ENCODE measurements at places on chromosomes 13 and 19.

DNA sequence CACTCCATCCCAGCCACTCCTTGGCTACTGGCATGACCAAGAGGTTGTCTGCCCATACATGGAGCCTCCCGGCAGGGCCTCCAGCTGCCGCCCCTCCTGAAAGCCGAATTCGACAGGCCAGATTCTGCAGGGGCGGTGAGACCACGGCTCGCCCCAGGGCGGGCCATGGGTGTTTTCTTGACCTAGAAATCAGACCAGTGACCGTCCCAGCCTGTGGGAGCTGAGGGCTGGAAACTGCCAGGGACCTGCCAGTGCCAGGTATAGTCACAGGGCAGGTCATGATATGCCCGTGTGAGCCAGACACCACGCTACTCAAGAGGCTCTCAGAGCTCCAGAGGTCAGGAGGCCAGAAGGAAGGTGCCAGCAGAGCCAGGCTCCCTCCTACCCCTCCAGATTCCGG is 16.8 kb downstream of the DAPK3 start:
- H3K36me3 ChIP-seq = peaks cover 6% of the 10 kb centered on the region
- H3K27ac ChIP-seq = no peak overlapping the region
- no peaks in the 10 kb centered on the region for H3K27me3 ChIP-seq
- H3K4me3 ChIP-seq = no peak overlapping the region
- no peaks in the 10 kb centered on the region for H3K4me1 ChIP-seq
- no peak for DNase-seq

- peak overlapping the region; percentile 87 for H3K4me3 ChIP-seq
- peaks cover 41% of the 10 kb centered on the region for H3K36me3 ChIP-seq
- DNase-seq = no peak
- peak overlapping the region; percentile 84 for H3K27ac ChIP-seq
- peaks cover 17% of the 10 kb centered on the region for H3K4me1 ChIP-seq
Measured at GRCh38 chr19:10118960-10119359, 739 bp downstream of the EIF3G start.

DNA sequence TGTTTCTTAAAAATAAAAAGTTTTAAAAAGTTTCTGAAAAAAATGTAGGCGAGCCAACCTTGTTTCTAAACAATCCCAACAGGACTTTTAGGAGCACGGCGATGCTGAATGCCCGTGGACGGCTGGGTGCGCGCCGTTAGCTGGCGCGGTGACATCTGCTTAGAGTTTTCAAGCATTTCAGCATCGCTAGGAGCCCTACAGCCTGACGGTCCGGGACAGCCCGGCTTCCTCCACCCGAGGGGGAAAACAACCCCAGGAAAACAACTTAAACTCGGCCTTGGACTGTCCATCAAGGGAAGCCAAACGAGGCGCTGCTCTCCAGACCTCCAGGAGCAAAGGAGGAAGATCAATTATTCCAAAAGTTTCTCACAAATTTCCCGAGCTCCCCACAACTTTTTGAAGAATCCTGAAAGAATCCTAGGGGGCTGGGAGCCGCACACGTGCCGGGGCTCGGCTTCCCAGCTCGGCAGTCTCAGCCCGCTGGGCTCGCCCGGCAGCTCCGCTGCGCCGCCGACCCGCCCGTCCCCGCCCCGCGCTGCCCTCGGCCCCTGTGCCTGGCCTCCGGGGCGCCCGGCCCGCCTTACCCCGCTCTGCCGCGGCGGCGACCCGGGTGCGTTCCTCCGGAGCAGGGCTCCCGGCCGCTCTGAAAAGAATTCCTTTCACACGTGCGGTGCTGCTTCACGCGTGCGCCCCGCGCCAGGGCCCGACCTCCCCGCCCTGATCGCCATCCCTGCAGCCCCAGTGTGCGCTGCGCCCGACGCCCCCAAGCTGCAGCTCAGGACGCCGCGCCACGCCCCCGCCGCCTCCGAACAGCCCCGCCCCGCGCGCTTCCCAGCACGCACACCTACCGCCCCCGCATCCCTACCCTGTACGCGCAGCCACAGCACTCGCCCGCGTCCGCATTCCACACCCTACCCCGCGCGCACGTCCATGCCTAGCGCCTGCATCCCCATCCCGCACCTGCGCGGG is at the start of gene GJA3:
Gene GJA3 (minus strand): TSS at position 747 of the 969 bp plus-strand sequence. CDS start 17,764 bp downstream, outside the sequence.
- H3K27ac ChIP-seq = no peak within 1 kb of the TSS
- H3K27me3 ChIP-seq = peaks cover 37% of the 10 kb centered on the region
- H3K36me3 ChIP-seq = no peaks in the 10 kb centered on the region
- peak within 1 kb of the TSS; percentile 54 for H3K4me3 ChIP-seq
- peak; percentile 63 for DNase-seq

DNA sequence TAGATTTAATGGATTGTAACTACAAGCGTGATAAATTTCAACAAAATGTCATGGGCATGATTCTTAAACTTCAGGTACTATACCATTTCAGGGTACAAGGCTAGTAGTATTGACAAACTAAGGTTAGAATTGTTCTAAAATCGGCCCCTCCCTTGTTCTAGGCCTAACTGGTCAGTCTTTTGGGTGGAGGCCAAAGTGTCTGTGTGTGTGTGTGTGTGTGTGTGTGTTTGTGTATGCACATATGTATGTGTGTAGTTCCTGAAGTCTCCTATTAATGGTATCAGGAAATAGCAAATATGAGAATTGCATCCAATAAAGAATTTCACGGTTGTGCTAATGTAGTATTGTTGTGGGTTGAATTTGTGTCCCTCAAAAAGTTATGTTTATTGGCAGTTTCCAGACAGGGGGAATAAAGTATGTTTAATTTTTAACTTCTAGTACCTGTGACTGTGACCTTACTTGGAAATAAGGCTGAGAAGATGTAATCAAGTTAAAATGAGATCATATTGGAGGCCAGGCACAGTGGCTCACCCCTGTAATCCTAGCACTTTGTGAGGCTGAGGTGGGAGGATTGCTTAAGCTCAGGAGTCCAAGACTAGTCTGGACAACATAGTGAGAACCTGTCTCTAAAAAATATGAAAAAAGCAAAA is 119.2 kb downstream of the KLF5 start:
- H3K27ac ChIP-seq = no peak overlapping the region
- H3K27me3 ChIP-seq = no peaks in the 10 kb centered on the region
- H3K4me3 ChIP-seq = no peak overlapping the region
- no peaks in the 10 kb centered on the region for H3K36me3 ChIP-seq
- DNase-seq = no peak
- H3K4me1 ChIP-seq = no peaks in the 10 kb centered on the region

- no peaks in the 10 kb centered on the region for H3K36me3 ChIP-seq
- peak overlapping the region; percentile 67 for H3K27ac ChIP-seq
- no peaks in the 10 kb centered on the region for H3K27me3 ChIP-seq
- peaks cover 31% of the 10 kb centered on the region for H3K4me1 ChIP-seq
Measured at GRCh38 chr13:30340331-30341250, 33.2 kb upstream of the KATNAL1 start.

- no peaks in the 10 kb centered on the region for H3K36me3 ChIP-seq
- no peak overlapping the region for H3K27ac ChIP-seq
- peaks cover 19% of the 10 kb centered on the region for H3K27me3 ChIP-seq
Measured at GRCh38 chr13:113110048-113110851, 4.7 kb downstream of the F7 start.

DNA sequence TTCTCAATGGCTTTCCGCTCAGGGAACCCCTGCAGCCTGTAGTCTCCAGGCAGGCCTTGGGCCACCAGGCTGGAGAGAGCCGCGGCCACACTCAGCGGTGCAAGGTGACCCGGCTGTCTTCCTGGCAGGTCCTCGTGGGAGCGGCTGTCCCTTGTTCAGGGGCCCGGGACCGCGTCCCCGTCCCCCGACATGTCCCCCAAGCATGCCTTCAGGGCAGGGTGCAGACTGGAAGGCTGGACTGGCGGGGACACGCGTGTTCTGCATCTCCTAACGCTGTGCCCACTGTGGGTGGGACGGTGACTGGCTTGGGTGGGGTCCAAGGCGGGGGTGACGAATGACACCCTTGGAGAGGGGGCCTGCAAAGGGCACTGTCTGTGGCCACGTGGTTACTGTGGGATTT is 93.6 kb downstream of the WTIP start:
- H3K4me1 ChIP-seq = no peaks in the 10 kb centered on the region
- H3K27ac ChIP-seq = no peak overlapping the region
- no peak for DNase-seq

DNA sequence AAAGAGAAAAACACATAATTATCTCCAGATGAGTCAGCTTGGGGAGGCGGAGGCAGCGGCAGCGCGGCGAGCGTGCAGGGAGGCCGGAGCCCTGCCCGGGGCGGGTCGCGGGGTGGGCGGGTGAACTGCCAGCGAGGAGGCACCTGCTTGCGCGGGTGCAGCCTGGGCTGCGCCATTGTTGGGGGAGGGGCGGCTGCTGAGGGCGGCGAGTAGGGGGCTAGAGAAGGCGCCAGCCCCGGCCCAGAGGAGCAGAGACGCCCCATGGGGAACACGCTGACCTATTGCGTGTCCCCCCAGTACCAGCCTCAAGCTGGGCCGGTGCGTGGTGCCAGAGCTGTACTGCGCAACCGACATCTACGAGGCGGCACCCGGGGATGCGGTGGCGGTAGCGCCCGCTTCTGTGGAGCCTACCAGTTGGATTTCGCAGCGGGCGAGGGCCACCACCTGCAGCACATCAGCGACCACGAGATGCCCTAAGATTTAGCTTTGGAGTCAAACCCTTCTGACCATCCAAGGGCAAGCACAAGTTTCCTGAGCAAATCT is 16.7 kb downstream of the ZNF100 start:
- H3K4me1 ChIP-seq = no peaks in the 10 kb centered on the region
- H3K36me3 ChIP-seq = peaks cover 27% of the 10 kb centered on the region
- H3K4me3 ChIP-seq = no peak overlapping the region
- no peak for DNase-seq
- H3K27me3 ChIP-seq = no peaks in the 10 kb centered on the region

- no peak overlapping the region for H3K4me3 ChIP-seq
- no peaks in the 10 kb centered on the region for H3K36me3 ChIP-seq
- no peaks in the 10 kb centered on the region for H3K4me1 ChIP-seq
- no peak overlapping the region for H3K27ac ChIP-seq
Measured at GRCh38 chr19:15062036-15062435, 12.8 kb downstream of the CASP14 start.

DNA sequence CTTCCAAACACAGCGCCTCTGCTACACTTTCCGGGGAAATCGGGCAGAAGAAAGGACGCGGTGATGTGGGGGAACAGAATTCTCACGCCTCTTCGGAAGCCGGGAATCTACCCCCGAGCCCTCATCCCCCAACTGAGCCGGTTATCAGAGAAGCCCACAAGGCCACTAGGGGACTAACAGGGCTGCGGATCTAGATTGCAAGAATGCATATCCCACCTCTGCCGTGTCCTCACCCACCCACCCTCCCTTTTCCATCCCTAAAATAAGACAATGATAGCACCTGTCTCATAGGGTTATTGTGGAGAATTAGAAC is 1.1 kb downstream of the IGFLR1 start:
- peak overlapping the region; percentile 77 for H3K27ac ChIP-seq
- DNase-seq = no peak
- peaks cover 26% of the 10 kb centered on the region for H3K36me3 ChIP-seq
- H3K4me3 ChIP-seq = peak overlapping the region; percentile 65
- H3K4me1 ChIP-seq = peaks cover 3% of the 10 kb centered on the region

GRCh38 chr13:98761126-98761985 is 8.9 kb upstream of the SLC15A1 start:
- no peaks in the 10 kb centered on the region for H3K4me1 ChIP-seq
- H3K36me3 ChIP-seq = no peaks in the 10 kb centered on the region
- no peak overlapping the region for H3K4me3 ChIP-seq

GRCh38 chr19:803686-804418 is 6.6 kb downstream of the PTBP1 start:
- no peak for DNase-seq
- no peak overlapping the region for H3K4me3 ChIP-seq
- peaks cover 86% of the 10 kb centered on the region for H3K36me3 ChIP-seq
- peak overlapping the region; percentile 64 for H3K27ac ChIP-seq

DNA sequence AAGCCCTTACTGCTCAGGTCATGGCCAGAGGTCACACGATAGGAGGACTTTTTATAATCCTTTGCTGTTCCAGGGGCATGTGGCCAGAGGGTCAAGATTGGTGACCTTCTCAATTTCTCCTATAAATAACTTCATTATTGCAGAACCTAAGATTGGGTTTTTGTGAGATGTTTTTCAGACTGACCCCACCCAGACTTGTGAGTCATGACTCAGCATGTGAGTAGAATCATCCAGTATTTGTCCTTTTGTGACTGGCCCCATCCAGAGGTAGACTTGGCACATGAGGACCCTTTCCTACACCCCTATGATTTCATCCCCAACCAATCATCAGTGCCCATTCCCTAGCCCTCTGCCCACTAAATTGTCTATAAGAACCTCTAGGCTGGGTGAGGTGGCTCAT is 84.5 kb upstream of the ABCC4 start:
- no peak overlapping the region for H3K27ac ChIP-seq
- H3K27me3 ChIP-seq = no peaks in the 10 kb centered on the region
- DNase-seq = no peak
- peaks cover 8% of the 10 kb centered on the region for H3K4me1 ChIP-seq
- H3K4me3 ChIP-seq = no peak overlapping the region
- H3K36me3 ChIP-seq = no peaks in the 10 kb centered on the region

DNA sequence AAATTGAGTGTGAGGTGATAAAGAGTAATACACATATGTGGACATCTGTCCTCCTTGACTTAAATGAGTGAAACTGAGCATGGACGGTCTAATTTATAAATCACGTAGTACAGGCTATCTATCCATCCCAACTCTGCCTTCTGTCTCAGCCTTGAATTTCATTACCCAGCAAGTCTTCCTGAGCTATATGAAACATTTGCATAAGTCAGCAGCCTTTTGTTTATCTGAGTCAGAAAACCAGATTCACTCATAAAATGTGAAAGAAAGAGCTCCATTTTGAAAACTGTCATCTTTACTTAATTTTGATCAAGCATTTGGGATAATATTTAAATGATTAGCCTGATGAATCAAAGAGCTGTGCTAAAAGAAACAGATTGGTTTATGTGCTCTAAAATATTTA is 197.9 kb downstream of the LHFPL6 start:
- peak overlapping the region; percentile 70 for H3K27ac ChIP-seq
- H3K4me3 ChIP-seq = no peak overlapping the region
- H3K36me3 ChIP-seq = no peaks in the 10 kb centered on the region
- H3K4me1 ChIP-seq = peaks cover 87% of the 10 kb centered on the region
- no peaks in the 10 kb centered on the region for H3K27me3 ChIP-seq

- H3K4me1 ChIP-seq = no peaks in the 10 kb centered on the region
- H3K4me3 ChIP-seq = no peak overlapping the region
- no peak overlapping the region for H3K27ac ChIP-seq
- no peaks in the 10 kb centered on the region for H3K27me3 ChIP-seq
Measured at GRCh38 chr13:43389983-43390382, 366.6 kb downstream of the DNAJC15 start.

DNA sequence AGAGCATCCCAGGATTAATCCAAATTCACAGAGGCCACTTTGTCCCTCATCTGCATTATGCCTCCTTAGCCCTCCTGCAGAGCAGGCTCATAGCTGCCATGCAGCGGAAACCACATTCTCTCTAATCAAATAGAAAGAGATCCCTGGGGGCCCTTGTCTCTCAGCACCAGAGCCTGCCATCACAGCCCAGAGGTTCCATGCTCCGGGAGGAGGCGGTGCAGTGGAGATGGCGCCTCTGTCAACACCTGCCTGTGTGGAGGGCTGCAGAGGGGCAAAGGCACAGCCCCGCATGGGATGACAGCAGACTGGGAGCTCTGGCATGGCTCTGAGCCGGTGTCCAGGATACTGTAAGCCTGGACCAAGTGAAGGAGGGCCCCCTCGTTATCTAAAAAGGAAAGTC is 111.3 kb downstream of the SLC7A1 start:
- peaks cover 21% of the 10 kb centered on the region for H3K4me1 ChIP-seq
- no peaks in the 10 kb centered on the region for H3K36me3 ChIP-seq
- H3K27ac ChIP-seq = no peak overlapping the region
- no peaks in the 10 kb centered on the region for H3K27me3 ChIP-seq
- no peak overlapping the region for H3K4me3 ChIP-seq

- no peaks in the 10 kb centered on the region for H3K27me3 ChIP-seq
- no peak for DNase-seq
- H3K4me1 ChIP-seq = no peaks in the 10 kb centered on the region
- H3K27ac ChIP-seq = no peak overlapping the region
- no peak overlapping the region for H3K4me3 ChIP-seq
Measured at GRCh38 chr13:107395927-107396662, 819.2 kb downstream of the LIG4 start.

- H3K4me3 ChIP-seq = peak overlapping the region; percentile 48
- H3K27me3 ChIP-seq = peaks cover 51% of the 10 kb centered on the region
- H3K36me3 ChIP-seq = no peaks in the 10 kb centered on the region
Measured at GRCh38 chr13:113864273-113864890, 506 bp upstream of the GAS6 start.
